ENCODE measurements at places on chromosomes 4 and X.

DNA sequence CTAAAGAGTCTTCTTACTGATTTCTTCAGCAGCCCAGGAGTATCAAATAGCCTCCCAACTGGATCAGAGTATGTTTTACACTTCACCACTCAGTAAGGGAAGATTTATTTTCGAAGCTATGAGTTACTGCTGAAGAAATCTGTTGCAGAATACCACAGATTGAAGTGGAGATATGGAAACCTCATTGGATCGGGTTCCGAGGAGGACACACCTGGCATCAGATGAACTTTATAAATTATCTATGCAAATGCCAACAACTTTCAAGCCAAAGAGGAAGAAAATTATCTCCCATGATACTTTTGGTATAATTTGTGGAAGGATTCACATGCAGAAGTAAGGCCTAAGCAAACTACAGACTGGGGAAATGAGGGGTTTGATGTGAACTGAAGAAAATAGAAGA, 515.9 kb upstream of the NDST4 start:
- DNase-seq = no peak

DNA sequence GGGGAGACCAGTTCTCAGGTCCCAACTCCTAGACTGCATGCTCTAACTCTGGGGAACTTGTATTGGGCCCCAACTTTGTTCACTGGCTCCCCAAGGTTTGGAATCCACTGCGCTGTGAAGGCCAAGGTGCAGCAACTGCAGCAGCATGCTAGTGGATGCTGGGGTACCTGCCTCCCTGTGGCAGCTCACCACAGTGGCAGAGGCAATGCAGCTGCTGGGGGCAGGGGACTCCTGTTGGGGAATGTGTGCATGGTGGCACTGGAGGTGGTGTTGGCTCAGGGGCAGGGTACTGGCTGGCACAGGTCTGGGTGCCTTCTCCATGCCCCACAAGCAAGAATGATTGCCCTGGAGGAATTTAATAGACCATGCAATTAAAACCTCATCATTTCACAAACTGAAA, 493.4 kb upstream of the GALNT7 start:
- DNase-seq = no peak

DNA sequence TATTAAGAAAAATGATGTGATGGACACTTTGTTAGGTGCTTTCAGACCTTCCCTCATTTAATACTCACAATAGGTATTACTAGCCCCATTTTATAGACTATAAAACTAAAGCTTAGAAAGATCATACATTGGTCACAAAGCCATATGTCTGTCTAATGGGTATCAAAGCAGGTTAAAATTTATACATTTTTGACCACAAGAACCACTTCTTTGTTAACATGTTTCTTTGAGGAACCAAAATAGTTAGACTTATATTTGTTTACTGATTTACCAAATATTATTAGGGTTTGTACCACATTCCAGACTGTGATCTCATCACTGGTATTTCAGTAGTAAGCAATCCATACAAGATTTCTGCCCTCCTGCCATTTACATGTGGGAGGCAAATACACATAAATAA, 363.3 kb downstream of the NAF1 start:
- DNase-seq = no peak

GRCh38 chr4:57156242-57156990, 46.2 kb upstream of the IGFBP7 start:
- no peak for DNase-seq

Measured in LNCaP clone FGC (cell line).